Breast epithelium (tissue), 4 donors: ENCODE measurements at places on chromosomes 6 and 20.

GRCh38 chr6:18242062-18242851 is 22.1 kb downstream of the DEK start:
- H3K27ac ChIP-seq: no peak overlapping the region
- H3K27me3 ChIP-seq: no peaks in the 10 kb centered on the region
- H3K4me3 ChIP-seq: no peak overlapping the region
- no peaks in the 10 kb centered on the region for H3K36me3 ChIP-seq
- no peaks in the 10 kb centered on the region for H3K4me1 ChIP-seq

DNA sequence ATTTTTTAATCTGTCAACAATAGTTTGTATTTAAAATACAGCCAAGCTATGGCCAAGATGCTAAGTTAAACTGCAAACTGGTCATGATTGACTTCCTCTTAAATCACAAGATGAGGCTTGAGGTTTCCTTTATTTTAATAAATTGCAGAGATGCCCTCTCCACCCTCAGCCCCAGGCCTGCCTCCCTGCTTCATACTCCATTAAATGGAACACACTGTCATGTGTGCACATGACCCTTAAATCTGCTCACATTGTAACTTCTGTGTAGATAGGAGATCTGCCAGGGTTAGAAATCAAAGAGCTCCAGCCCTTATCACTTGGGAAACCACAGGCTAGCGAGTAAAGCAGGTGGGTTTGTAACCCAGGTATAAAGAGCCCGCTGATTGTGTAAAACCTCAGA is 20.8 kb downstream of the DUSP22 start:
- no peak overlapping the region for H3K27ac ChIP-seq
- no peaks in the 10 kb centered on the region for H3K4me1 ChIP-seq
- H3K4me3 ChIP-seq: no peak overlapping the region
- H3K27me3 ChIP-seq: no peaks in the 10 kb centered on the region
- DNase-seq: no peak

DNA sequence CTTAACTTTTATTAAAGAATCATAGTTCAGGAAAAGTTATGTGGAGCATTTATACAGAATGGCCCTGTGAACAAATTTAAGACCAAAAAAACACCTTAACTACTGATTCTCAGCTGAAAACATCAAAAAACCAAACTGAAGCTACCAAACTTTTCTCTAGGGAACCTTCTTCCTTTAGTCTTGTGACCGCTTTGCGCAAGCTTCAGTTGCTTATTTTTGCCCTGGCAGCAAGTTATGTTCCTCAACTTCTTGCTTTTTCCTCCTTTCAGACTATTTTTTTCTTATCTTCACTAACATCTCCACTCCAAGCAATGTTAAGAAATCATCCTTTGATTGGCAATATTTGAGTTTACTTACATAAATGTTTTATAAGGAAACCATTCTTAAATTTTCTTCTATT is 100.1 kb downstream of the MYB start:
- no peaks in the 10 kb centered on the region for H3K27me3 ChIP-seq
- DNase-seq: no peak
- no peak overlapping the region for H3K27ac ChIP-seq
- no peaks in the 10 kb centered on the region for H3K36me3 ChIP-seq
- no peak overlapping the region for H3K4me3 ChIP-seq

- no peak overlapping the region for H3K4me3 ChIP-seq
- no peak overlapping the region for H3K27ac ChIP-seq
- DNase-seq: no peak
Observed at GRCh38 chr6:85923013-85923430, 280.3 kb upstream of the SYNCRIP start.

DNA sequence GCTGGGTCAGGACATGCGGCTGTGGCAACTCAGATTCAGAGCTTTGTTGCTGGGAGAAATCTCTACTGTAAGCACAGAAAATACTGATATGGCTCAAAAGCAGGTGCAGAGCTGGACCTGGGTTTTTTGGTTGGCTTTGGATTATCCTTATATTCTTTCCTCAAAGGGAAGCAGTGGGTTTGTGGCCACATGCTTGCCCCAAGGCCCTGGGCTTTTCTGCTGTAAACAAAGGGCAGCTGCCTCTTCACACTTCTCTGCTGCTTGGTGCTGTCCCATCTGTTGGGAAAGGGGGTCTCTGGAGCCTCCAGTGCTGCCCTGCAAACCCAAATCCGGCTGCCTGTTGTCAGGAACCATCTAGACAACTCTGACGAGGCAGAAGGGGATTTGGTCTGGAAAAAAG is 52.4 kb downstream of the ANKRD6 start:
- no peak overlapping the region for H3K27ac ChIP-seq
- no peaks in the 10 kb centered on the region for H3K36me3 ChIP-seq
- DNase-seq: no peak
- H3K4me1 ChIP-seq: no peaks in the 10 kb centered on the region

DNA sequence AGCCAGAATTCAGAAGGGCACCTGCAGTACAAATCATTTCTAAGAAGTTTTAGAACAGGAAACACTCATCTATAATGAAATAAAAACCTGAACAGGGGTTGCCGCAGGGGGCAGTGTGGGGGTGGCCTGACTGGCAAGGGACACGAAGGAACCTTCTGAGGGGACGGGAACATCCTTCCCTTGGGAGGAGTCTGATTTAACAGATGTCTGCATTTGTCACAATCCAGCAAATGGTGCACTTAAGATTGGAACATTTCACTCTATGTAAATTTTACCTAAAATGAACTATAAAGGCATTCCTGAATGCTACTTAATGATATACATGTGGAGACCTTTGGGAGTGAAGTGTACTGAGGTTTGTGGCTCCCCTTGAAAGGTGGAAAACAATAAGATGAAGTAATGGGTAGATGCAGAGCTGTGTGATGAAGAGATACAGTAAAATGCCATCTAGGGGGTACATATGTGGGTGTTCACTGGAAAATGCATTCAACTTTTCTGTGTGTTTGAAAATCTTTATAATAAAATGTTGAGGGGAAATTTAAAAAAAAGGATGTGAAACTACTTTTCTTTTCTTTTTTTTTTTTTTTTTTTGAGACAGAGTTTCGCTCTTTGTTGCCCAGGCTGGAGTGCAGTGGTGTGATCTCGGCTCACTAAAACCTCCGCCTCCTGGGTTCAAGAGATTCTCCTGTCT is 89.5 kb downstream of the SNX5 start:
- DNase-seq: no peak
- H3K4me3 ChIP-seq: no peak overlapping the region
- H3K4me1 ChIP-seq: peaks cover 14% of the 10 kb centered on the region
- H3K27me3 ChIP-seq: no peaks in the 10 kb centered on the region

- H3K4me3 ChIP-seq: no peak overlapping the region
- no peaks in the 10 kb centered on the region for H3K4me1 ChIP-seq
- DNase-seq: no peak
- no peaks in the 10 kb centered on the region for H3K27me3 ChIP-seq
- H3K27ac ChIP-seq: no peak overlapping the region
- H3K36me3 ChIP-seq: no peaks in the 10 kb centered on the region
Observed at GRCh38 chr6:159194421-159194820, 25.2 kb downstream of the FNDC1 start.

GRCh38 chr6:30782425-30783014 is 38.2 kb upstream of the IER3 start:
- H3K27me3 ChIP-seq: no peaks in the 10 kb centered on the region
- H3K4me3 ChIP-seq: no peak overlapping the region
- peaks cover 21% of the 10 kb centered on the region for H3K4me1 ChIP-seq

DNA sequence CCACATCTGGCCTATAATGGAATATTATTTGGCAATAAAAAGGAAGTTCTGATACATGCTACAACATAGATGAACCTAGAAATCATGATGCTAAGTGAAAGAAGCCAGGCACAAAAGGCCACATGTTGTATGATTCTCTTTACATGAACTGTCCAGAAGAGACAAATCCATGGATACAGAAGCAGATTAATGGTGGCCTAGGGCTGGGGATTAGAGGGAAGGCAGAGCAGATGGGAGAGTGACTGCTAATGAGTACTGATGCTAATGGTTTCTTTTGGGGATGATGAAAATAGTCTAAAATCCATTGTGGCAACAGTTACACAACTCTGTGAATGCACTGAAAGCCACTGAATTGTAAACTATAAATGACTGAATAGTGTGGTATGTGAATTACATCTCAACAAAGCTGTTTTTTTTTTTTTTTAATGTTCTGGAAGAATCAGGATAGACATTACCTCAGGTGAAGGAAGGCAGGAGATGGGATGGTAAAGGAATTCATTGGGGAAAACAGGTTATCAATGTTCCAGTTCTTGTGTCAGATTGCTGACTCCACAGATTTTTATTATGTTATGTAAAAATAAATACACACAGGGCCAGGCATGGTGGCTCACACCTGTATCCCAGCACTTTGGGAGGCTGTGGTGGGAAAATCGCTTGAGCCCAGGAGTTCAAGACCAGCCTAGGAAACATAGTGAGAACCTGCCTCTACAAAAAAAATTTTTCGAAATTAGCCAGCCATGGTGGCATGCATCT is 8.9 kb upstream of the SOX12 start:
- no peaks in the 10 kb centered on the region for H3K4me1 ChIP-seq
- DNase-seq: no peak
- no peaks in the 10 kb centered on the region for H3K36me3 ChIP-seq
- H3K4me3 ChIP-seq: no peak overlapping the region
- H3K27ac ChIP-seq: no peak overlapping the region
- no peaks in the 10 kb centered on the region for H3K27me3 ChIP-seq

- no peaks in the 10 kb centered on the region for H3K36me3 ChIP-seq
- H3K27me3 ChIP-seq: no peaks in the 10 kb centered on the region
- DNase-seq: peak; percentile 67
- H3K4me3 ChIP-seq: peak overlapping the region; percentile 91
Observed at GRCh38 chr6:32969685-32970412, 1.5 kb downstream of the BRD2 start.

DNA sequence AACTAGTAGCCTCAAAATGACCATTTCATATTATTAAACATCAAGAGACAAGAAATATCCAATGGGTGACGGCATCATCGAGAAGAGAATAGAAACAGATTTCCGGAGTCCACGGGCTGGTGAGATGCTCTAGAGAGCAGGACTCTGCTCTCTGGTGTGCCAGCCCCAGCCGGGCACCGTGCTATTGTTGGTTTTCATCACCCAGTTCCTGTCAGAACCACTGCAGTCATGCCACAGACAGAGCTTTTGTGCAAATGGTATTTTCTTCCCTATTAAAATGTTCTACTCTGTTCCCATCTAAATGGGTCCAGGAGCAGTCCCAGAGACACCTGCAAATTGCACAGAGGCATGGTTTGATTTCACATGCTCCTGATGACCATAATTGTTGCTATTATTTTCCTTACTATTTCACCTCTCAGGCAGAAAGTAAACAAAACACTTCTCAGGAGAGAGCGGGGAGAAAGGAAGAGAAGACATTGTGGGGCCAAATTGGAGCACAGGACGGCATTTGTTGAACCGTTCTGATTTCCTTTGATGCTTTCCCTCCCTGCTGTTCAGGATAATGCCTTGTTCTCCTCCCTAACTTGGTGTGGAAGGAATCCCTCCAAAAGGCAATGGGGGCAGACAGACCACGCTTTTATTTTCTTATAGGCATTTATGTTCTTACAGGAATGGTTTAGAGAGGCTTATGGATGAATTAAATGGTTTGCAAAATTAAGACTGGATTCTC is 11.4 kb upstream of the RAMACL start:
- H3K27ac ChIP-seq: peak overlapping the region; percentile 85
- DNase-seq: no peak
- no peaks in the 10 kb centered on the region for H3K4me1 ChIP-seq
- no peaks in the 10 kb centered on the region for H3K27me3 ChIP-seq
- no peak overlapping the region for H3K4me3 ChIP-seq

GRCh38 chr6:22466665-22467245 is 102.6 kb upstream of the HDGFL1 start:
- H3K27ac ChIP-seq: peak overlapping the region; percentile 3
- DNase-seq: no peak
- no peak overlapping the region for H3K4me3 ChIP-seq
- no peaks in the 10 kb centered on the region for H3K27me3 ChIP-seq
- H3K36me3 ChIP-seq: no peaks in the 10 kb centered on the region

DNA sequence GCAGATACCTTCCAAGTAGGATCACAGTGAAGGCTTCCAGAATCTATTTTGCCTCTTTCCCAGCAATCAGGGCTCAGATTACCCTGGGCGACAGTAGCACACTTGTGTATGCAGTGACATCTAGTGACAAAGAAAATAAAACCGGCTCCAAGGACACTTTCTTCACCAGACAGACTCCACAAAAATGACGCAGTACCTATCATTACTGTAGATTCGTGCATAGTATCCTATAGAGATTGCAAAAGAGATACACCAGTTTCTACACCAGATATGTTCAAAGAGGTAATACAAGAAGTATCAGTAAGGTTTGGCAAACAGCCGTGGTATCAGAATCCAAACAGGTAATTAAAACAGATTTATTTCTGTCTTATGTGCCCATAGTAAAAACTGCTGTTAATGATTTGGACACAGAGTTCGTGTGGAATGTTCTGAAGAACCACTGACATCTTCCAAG is 600.4 kb upstream of the JAG1 start:
- H3K27me3 ChIP-seq: no peaks in the 10 kb centered on the region
- no peak overlapping the region for H3K27ac ChIP-seq
- DNase-seq: no peak
- H3K4me3 ChIP-seq: no peak overlapping the region
- H3K36me3 ChIP-seq: no peaks in the 10 kb centered on the region

DNA sequence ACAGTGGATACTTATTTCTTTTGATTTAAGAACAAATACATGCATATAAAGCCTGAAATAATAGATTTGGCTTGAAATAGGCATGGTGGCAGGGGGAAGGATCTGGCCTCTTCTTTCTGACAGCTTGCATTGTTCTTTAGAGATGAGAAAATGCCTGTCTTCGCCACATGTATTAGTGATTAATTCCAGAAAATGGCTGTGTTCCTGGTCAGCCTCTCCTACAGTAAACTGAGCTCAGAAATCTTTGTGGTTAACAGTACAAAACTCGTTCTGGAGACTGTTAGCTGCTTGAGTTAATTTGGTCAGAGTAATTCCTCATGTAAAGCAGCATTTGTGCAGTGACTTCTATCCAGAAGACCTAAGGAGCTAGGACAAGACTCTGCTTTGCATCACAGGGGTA is 151.5 kb downstream of the EYA4 start:
- DNase-seq: no peak
- H3K4me3 ChIP-seq: no peak overlapping the region
- no peaks in the 10 kb centered on the region for H3K4me1 ChIP-seq

- no peaks in the 10 kb centered on the region for H3K27me3 ChIP-seq
- no peaks in the 10 kb centered on the region for H3K36me3 ChIP-seq
- H3K4me3 ChIP-seq: no peak overlapping the region
- no peak overlapping the region for H3K27ac ChIP-seq
- DNase-seq: no peak
- no peaks in the 10 kb centered on the region for H3K4me1 ChIP-seq
Observed at GRCh38 chr6:56172144-56172543, 75.2 kb downstream of the COL21A1 start.

DNA sequence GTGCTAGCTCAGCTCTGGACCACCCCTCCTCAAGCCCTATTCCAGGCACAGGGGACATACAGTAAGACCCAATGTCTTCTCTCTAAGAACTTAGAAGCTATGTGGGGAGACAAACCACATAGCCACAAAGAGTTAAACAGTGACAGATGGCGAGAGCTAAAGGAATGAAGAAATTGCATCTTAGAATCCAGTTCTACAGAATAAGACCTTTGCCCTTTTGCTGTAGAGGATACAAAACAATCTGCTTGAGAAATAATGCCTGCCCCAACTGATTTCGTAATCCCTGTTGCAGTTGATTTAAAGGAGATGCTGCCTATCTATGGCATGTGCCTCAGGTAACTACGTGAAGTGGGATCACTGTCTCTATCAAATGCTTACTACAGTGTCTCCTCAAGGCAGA is 31.2 kb downstream of the TNFRSF21 start:
- no peak overlapping the region for H3K4me3 ChIP-seq
- no peaks in the 10 kb centered on the region for H3K36me3 ChIP-seq
- no peak overlapping the region for H3K27ac ChIP-seq

GRCh38 chr6:25136854-25137253 is 142.3 kb upstream of the CARMIL1 start:
- no peaks in the 10 kb centered on the region for H3K36me3 ChIP-seq
- peak overlapping the region; percentile 97 for H3K27ac ChIP-seq
- peaks cover 3% of the 10 kb centered on the region for H3K4me1 ChIP-seq
- H3K27me3 ChIP-seq: no peaks in the 10 kb centered on the region
- no peak for DNase-seq
- H3K4me3 ChIP-seq: peak overlapping the region; percentile 39
